ENCODE measurements at places on chromosomes 13 and 19.

GRCh38 chr19:3359919-3360420 lies 6.4 kb upstream of the NFIC start:
- no peak for DNase-seq

GRCh38 chr13:45522571-45522970 lies 57.8 kb downstream of the COG3 start:
- DNase-seq: no peak

DNA sequence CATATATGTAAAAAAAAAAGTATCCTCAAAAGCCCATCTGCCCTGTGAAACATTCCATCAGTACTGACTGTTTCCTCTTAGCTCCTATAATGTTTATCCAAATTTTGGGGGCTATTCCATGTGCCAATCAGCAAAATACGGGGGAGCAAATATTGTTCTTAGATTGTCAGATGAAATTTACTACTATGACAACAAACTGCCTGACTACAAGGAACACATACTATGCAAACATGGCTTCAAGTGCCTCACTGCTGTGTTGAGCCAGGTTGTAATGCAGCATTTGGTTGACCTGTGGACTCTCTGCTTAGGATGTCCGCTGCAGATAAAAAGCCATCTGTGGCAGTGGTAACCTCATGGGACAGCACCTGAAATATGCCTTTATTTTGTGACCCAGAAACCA lies 98.2 kb upstream of the SCEL start:
- no peak for DNase-seq

DNA sequence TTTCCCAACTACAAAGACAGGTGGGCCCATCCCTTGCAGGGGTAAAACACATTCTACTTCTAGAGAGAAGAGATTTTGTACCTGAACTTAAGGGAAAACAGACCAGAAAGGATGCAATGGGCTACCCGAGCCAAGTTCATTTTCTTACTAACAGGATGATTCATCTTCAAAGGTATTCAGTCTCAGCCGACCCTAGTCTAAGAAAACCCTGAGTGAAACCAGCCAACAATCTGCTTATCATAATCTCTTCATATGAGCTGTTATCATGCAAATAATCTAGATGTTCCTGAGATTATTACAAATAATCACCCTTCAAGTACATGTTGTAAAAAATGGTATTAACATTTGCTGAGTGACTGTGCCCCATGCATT lies 15.6 kb downstream of the PABPC3 start:
- no peak for DNase-seq

DNA sequence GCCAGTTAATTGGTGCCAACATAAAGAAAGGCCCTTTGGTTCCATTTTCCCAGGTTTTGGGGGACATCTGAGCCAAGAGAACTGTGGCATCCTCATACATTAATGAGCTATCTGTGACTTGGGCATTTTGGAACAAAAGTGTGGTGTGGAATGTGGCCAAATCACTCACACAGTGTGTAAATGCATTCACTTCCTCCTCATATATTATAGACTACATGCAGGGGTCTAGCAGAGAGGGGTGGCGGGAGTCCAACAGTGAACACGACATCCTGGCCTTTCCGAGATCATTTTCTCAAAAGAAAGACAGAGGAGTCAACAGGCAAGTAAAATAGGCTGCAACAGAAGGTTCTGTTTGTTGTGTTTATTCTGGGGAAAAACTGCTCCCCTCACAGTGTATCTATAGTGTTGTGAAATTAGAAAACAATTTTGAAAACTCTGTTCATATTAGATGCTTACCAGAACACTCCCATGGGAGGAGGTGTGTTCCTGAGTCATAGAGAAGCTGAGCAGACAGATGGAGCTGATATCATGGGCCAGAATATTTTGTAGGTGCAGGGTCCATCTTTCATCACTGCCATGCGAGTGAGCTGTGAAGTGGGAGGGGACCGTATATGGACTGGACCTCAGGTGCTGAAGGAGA lies 36.9 kb downstream of the PABPC3 start:
- DNase-seq: no peak

DNA sequence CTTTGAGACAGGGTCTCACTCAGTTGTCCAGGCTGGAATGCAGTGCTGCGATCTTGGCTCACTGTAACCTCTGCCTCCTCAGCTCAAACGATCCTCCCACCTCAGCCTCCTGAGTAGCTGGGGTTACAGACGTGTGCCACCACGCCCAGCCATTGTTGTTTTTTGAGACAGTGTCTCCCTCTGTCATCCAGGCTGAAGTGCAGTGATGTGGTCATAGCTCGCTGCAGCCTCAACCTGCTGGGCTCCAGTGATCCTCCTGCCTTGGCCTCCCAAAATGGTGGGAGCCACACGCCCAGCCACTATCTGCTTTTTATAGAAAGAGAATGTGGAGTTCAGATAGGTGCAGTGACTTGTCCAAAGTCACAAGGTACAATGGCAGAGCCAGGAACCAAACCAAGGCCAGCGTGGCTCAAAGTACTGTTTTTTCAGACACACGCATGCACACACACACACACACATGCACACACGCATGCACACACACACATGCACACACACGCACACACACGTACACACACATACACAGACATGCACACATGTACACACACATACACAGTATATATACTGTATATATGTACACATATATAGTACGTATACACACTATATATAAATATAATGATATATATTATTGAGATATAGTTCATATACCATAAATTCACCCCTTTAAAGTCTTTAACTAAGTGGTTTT lies 6.6 kb downstream of the GADD45B start:
- no peak for DNase-seq

DNA sequence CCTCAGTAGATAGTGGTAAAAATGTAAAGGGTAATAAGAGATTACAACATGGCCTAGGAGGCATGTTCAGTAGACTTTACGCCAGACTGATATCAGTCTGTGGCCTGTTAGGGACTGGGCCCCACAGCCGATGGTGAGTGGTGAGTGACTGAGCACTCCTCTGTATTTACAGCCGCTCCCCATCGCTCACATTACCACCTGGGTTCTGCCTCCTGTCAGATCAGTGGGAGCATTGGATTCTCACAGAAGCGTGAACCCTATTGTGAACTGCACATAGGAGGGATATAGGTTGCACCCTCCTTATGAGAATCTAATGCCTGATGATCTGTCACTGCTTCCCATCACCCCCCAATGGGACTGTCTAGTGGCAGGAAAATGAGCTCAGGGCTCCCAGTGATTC lies 17.9 kb downstream of the NLRP11 start:
- DNase-seq: no peak

DNA sequence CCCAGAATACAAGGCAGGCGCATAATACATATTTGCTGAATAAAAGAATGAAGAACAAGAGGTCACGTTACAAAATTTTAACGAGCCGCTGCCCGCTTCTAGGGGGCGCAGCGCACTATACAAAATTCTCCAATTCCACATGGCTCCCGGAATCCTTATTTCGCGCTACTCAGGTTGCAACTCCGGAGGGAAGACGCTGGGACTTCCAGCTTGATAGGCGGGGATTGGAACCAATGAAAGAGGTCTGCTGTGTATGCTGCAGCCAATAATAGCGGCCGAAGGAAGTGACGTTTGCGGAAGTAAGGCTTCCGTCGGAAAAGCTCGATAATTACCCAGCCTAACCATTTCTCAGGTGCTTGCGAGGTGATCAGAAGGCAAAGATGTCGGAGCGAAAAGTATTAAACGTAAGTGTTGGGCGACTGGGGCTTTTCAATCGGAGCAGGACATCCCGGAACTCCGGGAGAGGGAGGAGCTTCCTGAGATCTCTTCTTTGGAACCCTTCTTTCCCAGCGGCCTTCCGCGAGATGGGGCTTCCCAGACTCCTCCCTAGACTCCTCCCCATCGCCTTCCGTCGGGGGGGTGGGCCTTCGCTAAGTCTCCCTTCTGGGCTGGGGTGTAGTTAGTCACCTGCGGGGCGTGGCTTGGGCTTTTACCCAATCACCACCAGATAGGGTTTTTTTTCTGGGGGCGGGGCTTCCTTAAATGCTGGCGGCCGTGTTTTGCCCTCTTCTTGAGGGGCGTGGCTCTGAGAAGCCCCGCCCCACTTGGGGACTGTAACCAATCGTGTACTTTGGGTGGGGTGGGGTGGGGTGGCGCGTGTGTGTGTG lies at the start of gene YJU2:
Gene YJU2 (plus strand): TSS at position 314 of the 827 bp plus-strand sequence. CDS start 67 bp downstream, at position 381.
- DNase-seq: peak; percentile 95

DNA sequence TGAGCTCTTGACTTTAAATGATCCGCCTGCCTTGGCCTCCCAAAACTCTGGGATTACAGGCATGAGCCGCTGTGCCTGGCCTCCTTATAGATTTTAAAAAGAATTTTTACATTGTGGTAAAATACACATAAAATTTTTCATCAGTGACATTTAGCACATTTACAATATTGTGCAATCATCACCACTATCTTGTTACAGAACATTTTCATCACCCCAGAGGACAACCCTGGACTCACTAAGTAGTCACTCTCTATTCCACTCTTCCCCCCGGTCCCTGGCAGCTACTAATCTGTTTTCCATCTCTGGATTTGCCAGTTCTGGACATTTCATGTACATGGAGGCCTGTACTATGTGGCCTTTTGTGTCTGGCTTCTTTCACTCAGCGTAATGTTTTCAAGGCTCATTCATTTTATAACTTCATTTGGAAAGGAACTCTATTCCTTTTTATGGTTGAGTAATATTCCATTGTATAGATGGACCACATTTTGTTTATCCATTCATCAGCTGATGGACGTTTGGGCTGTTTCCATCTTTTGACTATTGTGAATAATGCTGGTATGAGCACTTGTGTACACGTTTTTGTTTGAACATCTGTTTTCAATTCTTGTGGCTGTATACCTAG lies 19.9 kb downstream of the MEGF8 start:
- no peak for DNase-seq

DNA sequence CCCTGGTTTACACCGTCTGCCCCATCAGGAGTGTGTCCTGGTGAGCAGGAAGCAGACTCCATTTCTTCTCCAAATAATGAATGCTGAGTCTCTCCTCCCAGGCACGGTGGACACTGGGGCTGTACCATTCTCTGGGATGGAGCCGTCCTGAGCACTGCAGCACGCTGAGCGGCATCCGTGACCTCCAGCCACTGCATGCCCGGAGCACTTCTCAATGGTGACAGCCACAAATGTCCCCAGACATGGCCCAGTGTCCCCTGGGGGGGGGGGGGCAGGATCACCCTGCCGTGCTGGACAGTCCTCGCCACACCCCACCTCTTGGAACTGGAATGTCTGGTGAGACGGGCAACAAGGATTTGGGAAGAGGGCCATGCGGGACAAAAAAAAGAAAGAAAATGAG lies 37.4 kb downstream of the GNG7 start:
- DNase-seq: no peak

- DNase-seq: no peak
These were observed 1.3 kb downstream of the IL11 start for GRCh38 chr19:55368701-55369563.

Data from anterior cingulate cortex (tissue), 58 donors.